ENCODE measurements at places on chromosomes 12 and 14.

GRCh38 chr12:32062881-32063280, 43.8 kb upstream of the BICD1 start:
- DNase-seq: peak; percentile 8

- no peak for DNase-seq
Observed at GRCh38 chr12:117890644-117891043, 78.1 kb downstream of the KSR2 start.

DNA sequence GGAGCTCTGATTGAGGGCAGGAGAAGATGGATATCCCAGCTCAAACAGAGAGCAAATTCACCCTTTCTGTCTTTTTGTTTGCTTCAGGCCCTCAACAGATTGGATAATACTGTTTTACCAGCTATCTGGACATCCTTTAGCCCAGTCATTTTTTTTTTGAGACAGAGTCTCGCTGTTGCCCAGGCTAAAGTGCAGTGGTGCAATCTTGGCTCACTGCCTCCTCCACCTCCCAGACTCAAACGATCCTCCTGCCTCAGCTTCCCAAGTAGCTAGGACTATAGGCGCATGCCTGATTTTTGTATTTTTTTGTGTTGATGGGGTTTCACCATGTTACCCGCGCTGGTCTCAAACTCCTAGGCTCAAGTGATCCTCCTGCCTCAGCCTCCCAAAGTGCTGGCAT, 40.8 kb downstream of the ARF6 start:
- no peak for DNase-seq

DNA sequence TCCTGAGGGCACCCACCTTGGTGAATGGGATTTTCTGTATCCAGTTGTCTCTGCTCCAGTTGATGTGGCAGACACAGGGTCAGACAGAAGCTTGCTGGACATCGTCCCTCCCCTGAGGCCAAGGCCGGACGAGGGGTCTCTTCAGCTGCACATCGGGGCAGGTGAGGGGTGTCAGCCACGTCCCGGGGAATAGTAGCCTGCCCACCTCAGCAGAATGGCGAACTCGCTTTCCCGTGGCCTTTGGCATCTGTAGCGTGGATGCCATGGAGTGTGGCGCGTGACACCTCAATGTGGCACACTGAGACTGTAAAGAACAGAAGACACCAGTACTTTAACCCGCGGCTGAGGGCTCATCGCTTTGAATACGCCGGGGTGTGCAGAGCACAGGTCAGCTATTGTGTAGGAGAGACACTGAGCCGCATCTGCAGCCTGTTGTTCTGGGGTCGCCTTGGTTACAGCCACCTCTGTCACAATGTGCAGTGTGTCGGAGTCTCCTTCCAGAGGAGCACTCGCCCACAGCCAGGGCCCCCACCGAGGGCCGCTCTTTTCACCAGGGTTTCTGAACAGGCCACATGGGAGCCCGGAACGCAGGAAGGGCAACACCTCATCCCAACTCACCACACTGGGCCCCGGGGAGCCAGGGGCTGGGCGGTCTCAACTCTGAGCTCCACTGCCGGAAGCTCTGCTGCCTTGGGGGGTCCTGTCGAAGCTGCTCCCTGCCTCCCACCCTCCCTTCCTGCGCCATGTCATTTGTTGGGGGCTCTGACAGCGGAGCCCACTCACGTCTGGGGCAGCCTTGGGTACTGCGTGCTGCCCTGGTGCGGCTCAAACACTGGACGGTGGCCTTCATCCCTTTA, 77.0 kb downstream of the ADGRD1 start:
- DNase-seq: no peak

DNA sequence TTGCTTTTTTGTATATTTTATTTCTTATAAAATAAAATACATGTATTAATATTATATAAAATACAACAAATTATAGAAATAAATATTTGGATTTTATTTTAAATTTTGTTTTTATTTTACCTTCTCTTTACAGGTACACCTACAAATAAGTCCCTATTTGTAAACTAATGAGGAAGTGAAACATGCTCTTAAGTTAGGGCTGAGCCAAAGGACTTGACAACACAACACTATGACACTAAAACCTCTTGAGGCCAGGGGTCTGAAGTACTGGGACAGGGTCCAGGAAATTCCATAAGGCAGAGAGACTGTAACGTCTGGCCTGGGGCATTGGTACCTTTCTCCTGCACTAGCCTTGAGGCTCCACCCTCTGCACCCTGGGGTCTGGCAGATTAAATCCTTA, 293.2 kb downstream of the FOXN3 start:
- no peak for DNase-seq

GRCh38 chr12:86228656-86229055, 27.5 kb downstream of the MGAT4C start:
- DNase-seq: no peak

DNA sequence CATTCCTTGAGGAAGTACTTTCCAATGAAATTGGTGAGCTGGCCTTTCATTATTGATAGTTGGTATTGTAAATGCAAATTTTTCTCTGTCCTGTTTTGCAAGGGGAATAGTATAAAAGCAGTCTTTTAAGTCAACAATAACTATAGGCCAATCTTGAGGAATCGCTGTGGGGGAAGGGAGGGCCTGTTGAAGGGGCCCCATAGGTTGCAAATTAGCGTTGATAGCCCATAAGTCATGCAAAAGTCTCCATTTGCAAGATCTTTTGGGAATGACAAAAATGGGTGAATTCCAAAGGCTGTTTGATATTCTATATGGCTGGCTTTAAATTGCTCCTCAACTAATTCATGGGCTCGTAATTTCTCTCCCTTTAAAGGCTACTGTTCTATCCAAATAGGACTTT, 143.6 kb downstream of the TMEM117 start:
- DNase-seq: no peak

DNA sequence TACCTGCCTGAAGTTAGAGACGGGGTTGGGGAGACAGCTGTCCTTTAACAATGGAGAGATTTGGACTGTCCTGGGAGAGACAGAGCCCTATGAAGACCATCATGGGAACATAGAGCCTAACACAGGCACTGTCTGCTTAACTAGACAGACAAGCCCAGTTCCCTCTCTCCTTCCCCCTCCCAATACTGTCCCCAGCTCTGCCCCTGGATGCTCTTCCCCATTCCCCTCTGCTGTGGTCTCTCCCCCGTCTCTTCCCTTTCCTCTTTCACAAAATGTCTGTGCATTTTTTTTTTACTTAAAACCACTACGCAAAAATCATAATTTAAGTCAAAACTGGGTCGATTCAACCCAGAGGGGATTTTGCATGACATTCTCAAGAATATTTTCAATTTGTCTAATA, 232.9 kb downstream of the CHST11 start:
- peak; percentile 74 for DNase-seq

- no peak for DNase-seq
Observed at GRCh38 chr14:87522575-87522974, 470.4 kb downstream of the GALC start.

DNA sequence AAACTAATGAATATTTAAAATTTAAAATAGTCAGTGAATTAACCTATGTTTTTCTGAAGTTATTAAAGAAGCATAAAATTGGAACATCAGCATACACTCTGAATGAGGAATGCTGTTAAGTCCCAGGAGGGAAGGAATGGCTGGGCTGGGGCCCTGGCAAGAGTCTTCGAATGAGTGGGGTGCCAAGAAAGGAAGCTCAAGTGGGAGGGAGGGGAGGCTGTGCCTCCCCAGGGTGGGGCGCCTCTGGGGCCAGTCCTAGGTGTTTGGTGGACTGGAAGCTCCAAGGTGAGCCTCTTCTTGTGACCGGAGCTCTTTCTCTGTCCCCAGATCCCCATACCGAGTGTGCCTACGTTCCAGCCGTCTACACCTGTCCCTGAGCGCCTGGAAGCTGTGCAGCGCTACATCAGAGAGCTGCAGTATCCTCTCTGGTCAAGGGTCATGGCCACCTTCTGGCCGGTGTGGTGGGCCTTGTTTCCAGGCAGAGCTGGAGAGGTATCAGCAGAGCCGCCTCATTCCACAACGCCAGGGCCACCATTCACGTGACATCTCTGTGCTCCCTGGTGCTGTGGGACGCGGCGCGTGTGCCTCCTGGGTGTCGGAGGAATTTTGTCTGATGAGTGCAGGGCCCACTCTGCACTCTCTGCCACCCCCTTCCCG, 8.5 kb downstream of the VASH1 start:
- DNase-seq: no peak
